ENCODE measurements at places on chromosomes 13 and 19.

DNA sequence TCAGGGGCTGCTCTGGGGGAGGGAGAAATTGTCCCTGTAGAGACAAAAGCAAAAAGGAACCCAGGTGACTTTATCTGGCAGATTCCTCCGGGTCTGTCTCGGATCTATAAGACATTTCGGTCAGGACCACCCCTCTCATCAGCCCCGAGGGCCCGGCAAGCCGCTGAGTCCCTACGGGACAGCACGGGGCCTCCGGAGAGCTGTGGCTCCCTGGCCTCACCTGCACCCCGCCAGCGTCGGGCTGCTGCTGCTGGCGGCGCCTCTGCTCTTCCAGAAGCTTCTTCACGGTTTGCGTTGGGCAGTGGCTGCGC is 1.9 kb downstream of the NFKBID start:
- no peak for DNase-seq

DNA sequence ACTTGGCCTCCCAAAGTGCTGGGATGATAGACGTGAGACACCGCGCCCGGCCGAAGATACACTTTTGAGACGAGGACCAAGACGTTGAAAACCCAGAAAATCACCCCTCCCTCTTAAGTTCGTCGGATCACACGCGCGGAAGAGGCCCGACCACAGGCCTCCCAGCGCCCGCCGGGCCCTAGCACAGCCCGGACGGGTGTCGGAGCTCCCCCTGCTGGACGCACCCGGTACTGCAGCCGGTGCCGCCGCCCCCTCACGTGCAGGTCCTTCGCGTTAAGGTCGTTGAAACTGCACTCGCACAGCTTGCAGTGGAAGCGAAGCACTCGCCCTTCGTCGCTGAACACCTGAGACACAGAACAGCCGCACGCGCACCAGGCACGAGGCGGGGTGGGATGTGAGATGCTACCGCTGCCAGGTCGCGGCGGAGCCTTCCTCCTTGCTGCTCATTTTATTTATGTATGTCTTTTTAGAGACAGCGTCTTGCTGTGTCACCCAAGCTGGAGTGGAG is 35.7 kb upstream of the MATK start:
- peak; percentile 24 for DNase-seq

GRCh38 chr13:97124915-97125809 is 97.0 kb upstream of the MBNL2 start:
- DNase-seq, result peak; percentile 93

DNA sequence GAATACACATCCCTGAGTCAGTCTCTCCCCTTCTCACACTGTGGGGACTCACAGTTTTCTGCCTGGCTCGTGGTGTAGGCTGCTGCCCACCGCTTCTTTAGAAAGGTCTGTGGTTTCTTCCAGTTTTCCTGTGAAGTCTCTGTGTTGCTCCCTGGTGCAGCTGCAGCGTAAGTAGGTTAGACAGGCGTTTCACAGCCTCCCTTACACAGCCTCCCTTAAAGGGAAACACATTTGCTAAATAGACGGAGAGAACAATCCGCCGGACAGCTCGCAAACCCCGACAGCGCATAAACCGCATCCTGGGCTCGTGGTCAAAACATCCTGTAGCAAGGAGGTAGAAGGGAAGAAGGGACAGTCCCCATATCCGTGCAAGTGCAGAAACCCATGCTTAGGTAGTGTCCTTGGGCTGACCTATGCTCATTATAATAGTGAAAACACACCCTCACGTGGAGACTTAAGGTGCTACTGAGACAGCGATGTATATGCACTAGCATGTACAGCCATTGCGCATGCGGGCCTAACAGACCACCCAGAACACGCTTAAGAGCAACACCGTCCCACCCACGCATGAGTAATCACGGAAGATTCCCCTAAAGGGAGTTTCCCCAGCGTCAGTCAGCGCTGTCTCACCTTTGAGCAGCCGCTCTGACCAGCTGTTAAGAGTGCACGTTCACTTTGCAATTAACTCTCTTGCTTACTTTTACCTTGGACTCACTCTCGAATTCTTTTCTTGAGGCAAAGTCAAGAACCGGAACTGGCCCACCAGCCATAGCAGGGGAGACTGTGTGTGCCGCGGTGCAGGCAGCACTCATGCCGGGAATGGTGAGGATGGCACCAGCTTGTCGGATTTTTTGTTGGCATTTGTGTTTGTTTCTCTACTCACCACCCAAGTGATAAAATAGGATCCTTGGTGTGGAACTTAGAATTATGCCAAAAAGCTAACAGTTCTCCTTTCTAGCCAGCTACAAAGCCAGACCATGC is 16.6 kb downstream of the SIGLEC8 start:
- no peak for DNase-seq

- peak; percentile 27 for DNase-seq
Measured at GRCh38 chr13:110183910-110184309, 123.0 kb downstream of the COL4A1 start.

GRCh38 chr13:95087746-95088305 is 213.4 kb downstream of the ABCC4 start:
- peak; percentile 41 for DNase-seq

DNA sequence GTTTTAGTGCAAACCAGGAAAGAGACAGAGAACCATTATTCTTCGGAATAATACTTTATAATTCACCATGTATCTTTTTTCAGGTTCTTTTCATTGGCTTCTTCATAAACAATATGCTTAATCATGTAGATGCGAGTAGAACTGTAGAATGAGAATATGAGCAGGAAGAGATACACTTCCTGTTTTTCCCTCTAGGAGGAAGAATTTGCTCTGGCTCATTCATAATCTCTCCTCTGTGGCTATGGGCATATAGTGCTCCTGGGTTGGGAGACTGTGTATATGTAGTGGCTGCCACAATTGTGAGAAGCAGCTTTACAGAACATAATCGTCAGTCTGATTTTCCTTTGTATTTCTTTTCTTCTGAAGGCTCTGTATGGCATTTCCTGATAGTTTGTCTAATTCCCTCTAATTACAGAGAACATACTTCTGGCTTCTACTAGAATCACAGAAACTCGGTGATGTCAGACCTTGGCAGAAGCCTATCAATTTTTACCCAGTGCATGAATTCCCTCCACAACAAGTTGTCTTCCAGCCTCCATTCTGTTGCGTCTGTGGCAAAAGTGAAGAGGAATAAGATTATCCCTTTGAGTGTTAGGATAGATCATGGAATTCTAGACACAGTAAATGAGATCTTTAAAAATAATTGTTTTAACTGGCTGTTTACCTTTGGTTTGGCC is 2.9 kb upstream of the DCLK1 start:
- no peak for DNase-seq

- DNase-seq, result no peak
Measured at GRCh38 chr19:29831041-29831548, 19.3 kb downstream of the CCNE1 start.

DNA sequence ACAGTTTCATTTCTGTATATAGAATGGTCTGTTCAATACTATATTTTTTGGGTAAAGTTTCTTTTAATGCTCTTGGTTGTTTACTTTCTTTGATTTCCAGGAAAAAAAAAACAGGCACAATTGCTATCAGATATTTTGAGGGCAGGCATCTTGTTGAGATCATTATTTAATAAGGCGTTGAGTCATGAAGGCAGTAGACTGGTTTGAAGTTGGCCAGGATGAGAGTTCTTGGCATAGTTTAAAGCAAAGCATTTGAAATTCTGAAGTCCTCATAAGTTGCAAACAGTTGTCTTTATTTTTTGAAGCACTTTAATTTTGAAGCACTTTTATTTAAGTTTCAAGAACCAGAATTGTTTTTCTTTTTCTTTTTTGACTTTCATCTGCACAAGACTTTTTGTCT is 2.6 kb upstream of the ZNF175 start:
- no peak for DNase-seq

DNA sequence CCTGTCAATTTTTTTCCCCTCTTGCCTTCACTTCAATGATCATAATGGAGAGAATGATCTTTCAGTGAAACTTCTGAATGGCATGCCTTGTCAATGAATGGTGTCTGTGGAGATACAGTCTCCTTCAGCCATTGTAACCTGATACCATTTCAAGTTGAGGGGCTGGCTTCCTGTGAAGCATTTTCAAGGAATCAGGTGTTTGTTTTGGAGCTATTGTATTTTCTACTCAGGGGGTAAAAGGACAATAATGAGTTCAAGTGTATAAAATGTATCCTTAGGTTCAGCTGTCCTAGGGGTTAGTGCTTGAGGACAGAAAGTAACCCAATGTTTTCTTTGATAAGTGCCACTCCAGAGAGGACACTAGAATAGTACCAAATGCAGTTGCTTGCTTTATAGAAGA is 23.8 kb upstream of the CBY2 start:
- peak; percentile 14 for DNase-seq

GRCh38 chr19:45020071-45020470 is 18.8 kb upstream of the CLASRP start:
- DNase-seq, result no peak

DNA sequence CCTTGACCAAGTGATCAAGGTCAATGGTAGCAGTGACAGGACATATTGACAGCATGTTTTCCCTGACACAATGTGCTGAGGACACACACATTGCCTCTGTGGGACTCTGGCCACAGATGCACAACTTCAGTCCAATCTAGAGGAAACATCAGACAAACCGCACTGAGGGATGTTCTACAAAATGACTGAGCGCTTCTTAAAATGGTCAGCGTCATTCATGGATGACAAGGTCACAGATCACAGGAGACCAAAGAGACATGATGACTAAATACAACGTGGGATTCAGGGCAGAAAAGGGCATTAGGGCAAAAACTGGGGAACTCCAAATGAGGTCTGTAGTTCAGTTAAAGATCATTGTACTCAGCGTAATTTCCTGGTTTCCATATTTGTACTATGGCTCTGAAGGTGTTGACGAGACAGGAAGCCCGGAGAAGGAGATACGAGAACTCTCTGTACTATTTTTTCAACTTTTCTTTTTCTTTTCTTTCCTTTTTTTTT is 20.6 kb downstream of the PBX4 start:
- DNase-seq, result no peak

GRCh38 chr13:85283408-85283807 is 515.8 kb downstream of the SLITRK6 start:
- no peak for DNase-seq

GRCh38 chr13:26401069-26401468 is 147.1 kb downstream of the CDK8 start:
- no peak for DNase-seq

DNA sequence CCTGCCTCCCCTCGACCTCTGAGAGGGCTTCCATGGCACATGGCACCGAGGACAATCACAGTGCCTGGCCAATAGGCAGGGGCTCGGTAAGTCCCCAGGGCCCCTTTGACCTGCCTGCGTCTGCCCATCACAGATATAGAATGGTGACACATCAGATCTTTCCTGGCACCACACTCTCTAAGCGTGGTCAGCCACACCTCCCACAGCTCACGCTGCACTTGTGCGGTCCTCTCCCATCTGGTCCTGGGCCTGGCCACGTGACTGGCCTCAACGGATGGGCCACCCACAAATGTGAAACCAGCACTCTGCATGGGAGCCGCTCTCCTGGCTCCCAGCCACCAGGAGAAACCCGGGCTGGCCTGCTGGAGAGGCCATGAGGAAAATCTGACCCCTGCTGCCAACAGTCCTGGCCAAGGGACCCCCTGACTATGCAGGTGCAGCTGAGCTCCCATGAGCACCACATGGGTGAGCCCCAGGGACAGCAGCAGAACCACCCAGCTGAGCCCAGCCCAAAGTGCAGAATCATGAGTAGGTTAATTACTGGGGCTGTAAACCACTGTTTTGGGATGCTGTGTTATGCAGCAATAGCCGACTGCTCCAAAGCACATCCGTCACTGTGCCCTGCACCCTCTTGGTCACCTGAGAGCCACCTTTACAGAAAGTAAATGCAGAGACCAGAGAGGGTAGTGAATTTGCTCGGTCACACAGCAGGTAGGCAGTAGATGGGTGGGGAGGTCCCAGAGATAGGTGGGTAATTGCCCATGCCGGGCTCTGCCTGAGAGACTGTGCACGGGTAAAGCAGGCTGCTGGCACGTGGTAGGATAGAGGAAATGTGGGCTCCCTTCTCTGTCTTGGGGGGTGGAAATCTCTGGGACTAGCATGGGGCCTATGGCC is 9.7 kb upstream of the MEF2B start:
- no peak for DNase-seq

- DNase-seq, result peak; percentile 35
Measured at GRCh38 chr19:30226464-30227011, 145.6 kb upstream of the ZNF536 start.

GRCh38 chr13:64749301-64749700 is 2480.8 kb downstream of the PCDH9 start:
- no peak for DNase-seq

DNA sequence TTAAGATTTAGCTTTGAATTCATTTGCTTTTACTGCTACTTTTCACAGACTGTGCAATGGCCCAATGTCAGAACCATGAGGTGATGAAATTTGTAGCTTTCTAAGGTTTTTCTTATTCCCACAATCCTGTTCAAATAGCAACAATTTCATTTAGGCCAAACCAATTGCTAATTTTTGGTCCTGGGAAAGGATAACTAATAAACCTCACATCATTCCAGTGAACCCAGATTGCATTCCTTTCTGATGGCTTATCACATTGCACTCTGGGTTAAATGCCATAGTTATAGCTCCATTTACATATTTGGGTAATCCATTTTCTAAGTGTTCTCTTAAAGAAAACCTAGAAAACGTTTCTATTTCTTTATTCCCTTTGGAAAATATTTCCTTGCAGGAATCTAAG is 22.9 kb upstream of the POMP start:
- peak; percentile 84 for DNase-seq

DNA sequence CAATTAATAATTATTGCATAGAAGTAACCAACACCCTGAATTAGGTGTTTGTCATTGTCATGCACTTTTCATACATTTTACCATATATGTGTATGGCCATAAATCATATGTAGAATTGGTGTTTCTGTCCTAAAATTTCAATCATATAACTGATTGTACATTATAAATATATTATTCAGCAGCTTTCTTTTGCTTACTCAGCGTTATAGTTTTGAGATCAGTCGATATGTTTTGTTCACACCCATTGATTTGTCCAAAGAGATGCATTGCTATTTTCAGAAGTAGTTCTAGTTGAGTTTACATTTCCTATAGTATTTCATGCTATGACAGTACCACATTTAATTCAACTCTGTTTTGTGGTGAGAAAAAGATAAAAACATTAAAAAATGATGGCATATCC is 50.5 kb upstream of the PARP4 start:
- no peak for DNase-seq

GRCh38 chr19:50313812-50314536 is 15.2 kb downstream of the KCNC3 start:
- no peak for DNase-seq

GRCh38 chr19:15538774-15539173 is 30.4 kb downstream of the CYP4F22 start:
- DNase-seq, result no peak

- peak; percentile 56 for DNase-seq
Measured at GRCh38 chr13:30172593-30173302, 134.6 kb downstream of the KATNAL1 start.

Data from fibroblast of skin of abdomen (primary cell).